Neural crest cell (in vitro differentiated cells): ENCODE measurements at places on chromosomes 12 and 14. TPM values are rescaled to one million over a fixed set of nuclear protein-coding genes. Genes with fewer than 3 reads are reported as not detected.

- peaks cover 100% of the 10 kb centered on the region for H3K27me3 ChIP-seq
- H3K36me3 ChIP-seq, result no peaks in the 10 kb centered on the region
- DNase-seq, result no peak
- peaks cover 8% of the 10 kb centered on the region for H3K4me1 ChIP-seq
Measured at GRCh38 chr12:53991077-53991460, 6.1 kb downstream of the HOXC10 start.

- H3K27ac ChIP-seq, result no peak overlapping the region
- DNase-seq, result no peak
Measured at GRCh38 chr14:33307691-33308251, 369.1 kb downstream of the NPAS3 start.

DNA sequence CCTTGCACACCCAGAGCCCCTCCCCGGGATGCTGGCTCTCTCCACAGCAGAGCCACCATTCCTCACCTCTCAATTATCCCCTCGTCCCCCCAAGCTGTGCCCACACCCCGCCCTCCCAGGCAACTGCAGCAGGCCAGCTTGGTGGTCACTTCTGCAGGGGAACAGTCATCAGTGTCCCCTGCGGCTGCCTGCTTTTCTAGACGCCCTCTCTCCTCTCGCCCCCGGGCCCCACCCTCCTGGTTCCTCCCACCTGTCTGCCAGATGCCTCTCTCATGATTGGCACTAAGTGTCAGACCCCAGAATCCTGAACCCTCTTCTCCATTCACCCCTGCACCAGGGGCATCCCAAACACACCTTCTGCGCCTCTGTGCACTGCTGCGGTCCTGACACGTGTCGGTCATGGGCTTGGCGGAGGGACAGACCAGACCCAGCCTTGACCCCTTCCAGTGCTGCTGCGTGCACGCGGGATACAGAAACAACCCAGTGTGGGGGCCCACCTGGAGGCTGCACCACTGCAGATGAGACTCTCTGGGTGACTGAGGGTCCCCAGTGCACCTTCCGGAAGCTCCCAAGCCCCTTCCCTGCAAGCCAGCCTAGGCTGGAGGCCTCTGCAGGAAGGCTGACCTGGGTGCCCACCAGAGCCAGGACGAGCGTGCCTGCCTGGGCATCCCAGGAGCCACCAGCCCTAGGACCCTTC, 99.5 kb downstream of the SETD3 start:
- peaks cover 2% of the 10 kb centered on the region for H3K27me3 ChIP-seq
- no peak for DNase-seq
- H3K36me3 ChIP-seq, result no peaks in the 10 kb centered on the region
- no peak overlapping the region for H3K27ac ChIP-seq
- no peaks in the 10 kb centered on the region for H3K4me1 ChIP-seq

DNA sequence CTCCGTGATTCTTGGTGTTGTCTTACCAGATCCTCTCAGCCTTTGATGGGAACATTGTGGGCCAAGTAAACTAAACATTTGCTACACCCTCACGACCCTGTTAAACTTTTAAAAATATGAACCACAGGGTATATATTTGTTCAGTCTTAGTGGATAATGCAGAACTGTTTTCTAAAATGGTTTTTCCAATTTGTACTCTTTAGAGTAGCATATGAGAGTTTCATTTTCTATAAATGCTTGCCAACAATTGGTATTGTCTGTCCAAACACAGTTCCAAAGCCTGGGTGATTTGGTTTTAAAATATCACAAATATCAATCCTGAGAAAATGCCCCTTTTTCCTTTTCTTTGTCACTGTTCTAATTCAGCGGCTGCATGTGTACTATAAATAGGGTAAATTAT, 6.7 kb upstream of the IL22 start:
- DNase-seq, result no peak
- H3K27me3 ChIP-seq, result no peaks in the 10 kb centered on the region
- H3K36me3 ChIP-seq, result no peaks in the 10 kb centered on the region
- no peak overlapping the region for H3K27ac ChIP-seq
- H3K4me3 ChIP-seq, result no peak overlapping the region

Gene RNASE1
- total RNA-seq, result 6.4 and 9.7 TPM in 2 replicates
